ENCODE measurements at places on chromosomes 13 and 19. TPM values are rescaled to one million over a fixed set of nuclear protein-coding genes. Genes with fewer than 3 reads are reported as not detected.

Gene IFI30
- total RNA-seq = 40.5 TPM

Gene TSHZ3
- total RNA-seq = 4.7 TPM

Gene PRODH2
- total RNA-seq = not detected

Gene ZNF649
- total RNA-seq = 2.4 TPM

Gene CFAP97D2
- total RNA-seq = not detected

Gene CDADC1
- total RNA-seq = 27.1 TPM

Gene S1PR5
- 7.9 TPM for total RNA-seq

Gene OLFM4
- not detected for total RNA-seq

Gene GJB2
- 0.45 TPM for total RNA-seq

Gene GTF2F1
- 76.6 TPM for total RNA-seq

Gene ZNF20
- 11.4 TPM for total RNA-seq

Gene THSD8
- not detected for total RNA-seq

Gene CYSLTR2
- not detected for total RNA-seq

Gene CGB8
- total RNA-seq = 4.7 TPM

Gene DCT
- total RNA-seq = not detected

Gene PROZ
- not detected for total RNA-seq

Gene ZNF418
- 0.31 TPM for total RNA-seq

Gene SKA3
- 28.6 TPM for total RNA-seq

Gene RUBCNL
- total RNA-seq = 0.29 TPM

Gene ZNF665
- total RNA-seq = not detected

Gene ACER1
- not detected for total RNA-seq

Gene PRR36
- 1.0 TPM for total RNA-seq

Gene BAX
- total RNA-seq = 40.6 TPM
